ENCODE measurements at places on chromosomes 5 and 9.

GRCh38 chr9:89661391-89661949 is 56.7 kb downstream of the GADD45G start:
- no peak for DNase-seq

GRCh38 chr5:76717222-76718083 is 1.5 kb downstream of the F2R start:
- DNase-seq, result no peak

DNA sequence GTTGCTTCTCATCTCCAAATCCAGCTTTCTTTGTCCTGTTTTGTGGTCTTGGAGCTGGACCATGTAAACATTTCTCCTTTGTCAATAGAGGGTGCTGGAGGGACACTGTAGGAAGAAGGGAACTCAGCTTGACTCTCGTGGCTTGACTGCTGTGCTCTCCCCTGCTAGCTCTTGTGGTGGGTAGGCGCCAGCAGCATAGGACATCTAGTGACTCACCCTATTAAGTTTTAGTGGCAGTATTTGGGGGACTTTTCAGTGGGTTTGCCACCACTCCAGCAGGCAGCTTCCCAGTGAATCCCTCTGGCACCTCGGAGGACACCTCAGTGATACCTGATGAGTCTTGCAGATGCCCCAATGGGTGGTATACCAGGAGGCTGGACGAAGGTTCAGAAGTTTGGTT is 97.8 kb downstream of the TSSK1B start:
- DNase-seq, result no peak

- no peak for DNase-seq
These were observed 2.8 kb downstream of the CAMK2A start for GRCh38 chr5:150286820-150287219.

DNA sequence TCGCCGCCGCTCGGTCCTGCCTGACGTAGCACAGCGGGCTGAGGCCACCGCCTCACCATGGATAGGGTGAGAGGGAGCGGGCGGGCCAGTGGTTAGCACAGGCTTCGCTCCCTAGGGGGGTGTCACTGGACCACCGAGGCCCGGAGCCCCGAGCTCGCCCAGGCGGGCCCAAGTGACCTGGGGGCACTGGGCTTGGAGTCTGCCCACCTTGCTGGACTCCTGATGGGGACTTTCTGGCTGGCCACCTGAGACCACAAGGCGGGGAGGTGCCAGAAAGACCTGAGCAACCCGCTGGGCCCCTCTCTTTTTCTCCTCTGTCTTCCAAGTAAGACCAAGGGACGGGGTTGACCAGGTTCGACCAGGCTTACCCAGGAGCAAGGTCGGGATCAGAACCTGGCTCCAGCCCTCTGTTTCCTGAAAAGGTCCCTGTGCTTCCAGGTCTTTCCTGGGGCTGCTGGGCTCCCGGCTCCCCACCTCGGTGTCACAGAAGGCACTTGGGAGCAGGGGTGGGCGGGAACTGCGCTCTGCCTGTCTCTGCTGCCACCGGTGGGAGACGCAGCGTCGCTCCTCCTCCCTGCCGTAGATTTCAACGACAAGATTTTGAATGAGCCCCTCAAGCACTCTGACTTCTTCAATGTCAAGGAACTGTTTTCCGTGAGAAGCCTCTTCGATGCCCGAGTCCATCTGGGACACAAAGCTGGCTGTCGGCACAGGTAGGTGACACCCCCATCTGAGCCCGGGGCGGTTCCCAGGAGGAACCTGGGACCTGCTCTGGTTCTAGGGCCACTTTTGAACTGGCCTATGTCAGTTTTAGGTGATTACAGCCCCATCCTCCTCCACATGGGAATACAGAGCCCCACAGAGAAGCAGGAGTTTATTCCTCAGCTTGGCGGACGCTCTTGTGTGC is 1.0 kb downstream of the MRPS2 start:
- no peak for DNase-seq

DNA sequence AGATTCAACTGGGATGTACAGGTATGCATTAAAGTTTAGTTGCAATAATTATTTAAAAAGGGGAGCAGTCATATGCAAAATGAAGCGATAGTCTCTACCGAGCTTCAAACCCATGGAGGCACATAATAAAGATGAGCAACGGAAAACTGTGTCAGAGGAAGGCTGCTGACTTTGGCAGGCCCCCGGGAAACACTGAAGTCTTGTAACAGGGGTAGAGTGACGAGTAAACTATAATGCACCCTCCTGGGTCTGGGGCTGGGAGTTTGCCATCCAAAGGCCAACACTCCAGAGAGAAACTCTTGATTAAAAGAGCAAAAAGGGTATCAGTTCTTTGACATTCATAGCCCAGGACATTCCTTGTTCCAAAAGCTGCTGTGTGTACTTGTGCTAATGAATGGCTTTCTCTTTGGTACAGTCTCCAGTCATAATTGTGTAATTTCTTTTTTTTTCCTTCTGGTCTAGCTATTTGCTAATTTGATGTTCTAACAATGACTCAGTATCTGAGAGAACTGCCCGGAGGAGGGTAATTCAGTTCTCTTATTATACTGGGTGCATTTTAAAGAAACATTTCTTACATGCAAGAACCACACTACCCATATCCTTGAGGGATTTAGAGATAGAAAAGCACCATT is 59.2 kb downstream of the TNC start:
- DNase-seq, result no peak

DNA sequence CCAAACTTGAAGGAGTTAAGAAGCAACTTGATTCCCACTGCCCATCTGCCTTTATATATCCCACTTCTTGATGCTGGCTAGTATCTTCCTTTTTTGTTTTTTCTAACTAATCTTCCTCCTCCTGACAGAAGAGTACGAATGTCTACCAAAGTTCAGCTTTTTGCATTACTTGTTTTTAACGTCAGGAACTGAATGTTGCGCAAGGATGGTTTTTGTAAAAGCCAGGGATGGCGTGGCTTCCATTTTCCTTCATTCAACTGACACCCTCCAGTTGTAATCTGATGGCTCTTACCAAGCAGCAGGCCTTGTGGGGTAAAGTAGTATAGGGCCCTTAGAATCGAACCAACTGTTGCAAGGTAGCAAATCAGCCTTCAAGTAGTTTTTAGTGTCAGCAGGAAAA is 70.8 kb upstream of the GPR151 start:
- no peak for DNase-seq

- DNase-seq, result no peak
These were observed 295.9 kb upstream of the ITGA1 start for GRCh38 chr5:52491818-52492217.

DNA sequence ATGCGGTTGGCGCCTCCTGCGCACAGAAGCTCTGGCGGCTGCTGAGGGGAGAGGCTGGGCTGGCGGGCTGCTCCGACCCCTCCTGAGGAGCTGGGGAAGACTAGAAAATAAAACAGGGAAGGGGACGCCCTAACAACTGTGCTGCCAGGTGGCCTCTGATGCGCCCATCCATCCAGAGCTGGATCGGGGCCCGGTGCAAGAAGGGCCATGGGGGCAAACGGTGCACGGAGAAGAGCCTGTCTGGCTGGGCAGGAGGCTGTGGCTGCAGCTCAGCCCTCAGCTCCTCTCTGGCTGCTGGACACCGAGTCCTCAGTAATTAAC is 21.0 kb upstream of the MRNIP start:
- DNase-seq, result no peak

GRCh38 chr5:141343242-141343952 is at the start of gene PCDHGA3:
PCDHGA3 (plus strand) TSS chr5:141343829; CDS start chr5:141344034, 205 bp downstream.
- no peak for DNase-seq

DNA sequence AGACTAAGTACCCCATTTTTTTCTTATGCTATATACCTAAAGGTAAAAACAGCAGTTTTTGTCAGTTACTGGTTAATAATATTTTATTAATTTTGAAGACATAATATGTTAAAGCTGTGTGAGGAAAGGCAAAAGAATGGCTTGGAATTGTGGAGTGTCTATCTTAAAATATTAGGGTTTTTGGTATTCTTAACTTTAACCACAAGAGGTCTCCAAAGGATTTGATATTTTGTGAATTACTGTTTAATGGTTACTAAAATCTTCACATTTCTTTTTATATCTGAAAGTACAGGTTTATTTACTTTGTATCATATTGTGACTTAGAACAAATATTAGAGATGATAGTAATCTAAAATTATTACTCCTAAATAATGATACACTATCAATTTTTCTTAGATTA is 32.0 kb upstream of the DHFR start:
- no peak for DNase-seq

- no peak for DNase-seq
These were observed 183.3 kb downstream of the MAST4 start for GRCh38 chr5:66779528-66779927.

DNA sequence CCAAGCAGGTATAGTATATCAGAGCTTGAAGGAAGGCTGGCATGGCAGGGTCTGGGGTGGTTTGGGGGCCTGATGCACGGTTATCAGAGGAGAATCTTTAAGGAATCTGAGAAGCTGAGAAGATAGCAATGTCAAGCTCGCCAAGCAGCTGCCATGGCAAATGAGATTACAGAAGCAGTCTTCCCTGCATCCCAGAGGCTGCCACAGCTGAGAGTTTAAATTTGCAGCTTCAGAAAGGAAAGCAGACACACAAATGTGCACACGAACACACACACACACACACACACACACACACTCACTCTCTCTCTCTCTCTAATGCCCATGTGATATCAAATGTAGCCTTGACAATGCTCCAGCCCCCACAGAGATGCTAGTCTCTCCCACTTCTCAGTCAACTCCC is 79.0 kb upstream of the TNC start:
- DNase-seq, result no peak

GRCh38 chr9:11542781-11543180 is 930.0 kb upstream of the PTPRD start:
- no peak for DNase-seq

GRCh38 chr5:154071799-154072413 is 33.1 kb downstream of the MFAP3 start:
- DNase-seq, result no peak

- DNase-seq, result peak; percentile 19
These were observed 104.9 kb downstream of the CFAP90 start for GRCh38 chr5:7745882-7746610.

- DNase-seq, result peak; percentile 70
These were observed 51.2 kb downstream of the USP20 start for GRCh38 chr9:129886226-129887174.

DNA sequence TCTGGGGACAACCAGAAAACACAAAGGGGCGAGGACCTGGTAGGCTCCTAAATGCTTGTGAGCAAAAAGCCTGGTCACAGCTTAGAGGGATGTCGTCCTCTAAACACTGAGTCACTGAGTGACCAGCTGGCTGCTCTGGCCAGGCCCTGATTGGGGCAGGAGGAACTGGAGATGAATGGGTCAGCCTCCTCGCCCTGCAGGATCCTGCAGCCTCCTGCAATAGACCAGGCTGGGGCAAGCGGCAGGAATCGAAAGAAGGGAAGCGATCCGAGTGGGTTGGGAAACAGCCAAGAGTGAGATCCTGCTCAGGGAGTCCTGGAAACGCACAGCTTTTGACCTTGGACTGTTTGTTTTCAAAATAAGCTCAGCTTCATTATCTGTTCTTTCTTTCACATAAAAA is 34.1 kb upstream of the MSX2 start:
- DNase-seq, result no peak
